CD4-positive, alpha-beta T cell treated with Interleukin-17A for 4 hours (primary cell): ENCODE measurements at places on chromosomes 12 and 14.

DNA sequence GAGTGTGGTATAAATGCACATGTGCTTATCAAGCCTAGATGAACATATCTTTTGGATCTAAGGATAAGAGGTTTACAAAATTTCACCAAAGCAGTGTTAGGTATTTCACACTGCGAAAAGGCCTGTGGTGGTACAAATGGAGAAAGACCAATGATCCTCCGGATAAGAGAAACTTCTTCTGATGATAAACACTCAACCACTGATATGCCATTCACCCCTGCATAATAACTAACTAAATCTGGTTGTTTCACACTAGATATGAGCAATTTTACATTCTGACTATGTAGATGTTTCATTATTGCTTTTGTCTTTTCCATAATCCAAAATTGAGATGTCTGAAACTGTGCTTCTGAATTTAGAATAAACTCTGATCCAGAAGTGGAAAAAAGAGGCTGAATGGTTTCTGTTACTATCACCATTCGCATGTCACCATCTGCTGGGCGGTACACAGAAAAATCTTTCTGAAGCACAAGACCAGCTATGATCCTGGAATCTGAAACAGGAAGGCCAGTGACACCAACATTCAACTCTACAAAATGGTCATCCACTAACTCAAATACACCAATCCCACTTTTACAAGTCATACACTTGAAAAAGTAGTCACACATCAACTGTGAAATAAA is 1.3 kb downstream of the BBS10 start:
- peak; percentile 4 for DNase-seq

DNA sequence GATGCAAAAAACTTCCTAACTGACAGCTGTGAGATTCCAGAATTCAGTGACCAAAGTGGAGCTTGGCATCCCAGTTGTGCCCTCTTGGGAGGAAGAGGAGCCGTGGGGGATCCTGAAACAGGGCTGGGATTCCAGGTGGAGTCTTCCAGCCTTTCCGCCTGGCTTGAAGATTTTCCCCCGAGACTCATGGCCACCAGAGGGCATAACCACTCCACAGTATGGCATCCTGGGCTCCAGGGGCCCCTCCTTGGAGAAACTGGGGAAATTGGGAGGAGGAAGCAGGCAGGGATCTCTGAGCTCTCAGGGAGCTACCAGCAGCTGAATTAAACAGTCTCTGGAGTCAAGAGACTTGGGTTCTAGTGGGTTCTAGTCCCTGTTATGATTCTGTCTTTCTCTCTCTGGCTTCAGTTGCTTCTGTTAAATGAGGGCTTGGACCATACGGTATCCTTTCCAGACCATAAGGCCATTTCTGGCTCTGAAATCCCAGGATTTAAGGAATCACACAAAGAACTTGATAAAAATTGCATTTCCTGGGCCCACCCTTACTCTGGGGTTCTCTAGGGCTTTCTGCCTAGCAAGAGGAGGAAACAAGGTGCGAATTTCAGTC is 2.6 kb upstream of the TAMALIN start:
- DNase-seq: peak; percentile 52

- DNase-seq: no peak
Observed at GRCh38 chr12:92039046-92039445, 106.6 kb downstream of the BTG1 start.

GRCh38 chr12:2963760-2964292 is 4.6 kb downstream of the TEAD4 start:
- no peak for DNase-seq

GRCh38 chr14:21202463-21203358 is 46.8 kb upstream of the OR5AU1 start:
- no peak for DNase-seq

GRCh38 chr14:101292448-101292847 is 268.8 kb upstream of the DIO3 start:
- DNase-seq: no peak

DNA sequence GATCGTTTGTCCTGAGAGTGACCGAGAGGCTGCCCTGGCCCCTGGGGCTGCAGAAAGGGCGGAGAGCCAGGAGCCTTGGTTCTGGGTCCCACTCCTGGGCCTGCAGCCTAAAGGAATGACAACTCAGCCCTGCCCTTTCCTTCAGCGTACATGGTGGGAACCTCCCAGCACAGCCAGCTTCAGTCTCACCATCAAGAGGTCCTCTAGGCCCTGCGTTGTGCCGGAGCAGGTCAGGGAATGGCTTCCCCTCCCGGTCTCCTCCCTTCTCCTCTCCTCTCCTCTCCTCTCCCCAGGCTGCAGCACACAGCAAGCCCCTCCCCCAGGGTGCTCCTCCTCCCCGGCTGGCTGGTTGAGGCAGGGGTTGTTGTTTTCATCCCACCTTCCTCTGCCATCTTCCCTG is 44.6 kb upstream of the TUNAR start:
- DNase-seq: no peak

DNA sequence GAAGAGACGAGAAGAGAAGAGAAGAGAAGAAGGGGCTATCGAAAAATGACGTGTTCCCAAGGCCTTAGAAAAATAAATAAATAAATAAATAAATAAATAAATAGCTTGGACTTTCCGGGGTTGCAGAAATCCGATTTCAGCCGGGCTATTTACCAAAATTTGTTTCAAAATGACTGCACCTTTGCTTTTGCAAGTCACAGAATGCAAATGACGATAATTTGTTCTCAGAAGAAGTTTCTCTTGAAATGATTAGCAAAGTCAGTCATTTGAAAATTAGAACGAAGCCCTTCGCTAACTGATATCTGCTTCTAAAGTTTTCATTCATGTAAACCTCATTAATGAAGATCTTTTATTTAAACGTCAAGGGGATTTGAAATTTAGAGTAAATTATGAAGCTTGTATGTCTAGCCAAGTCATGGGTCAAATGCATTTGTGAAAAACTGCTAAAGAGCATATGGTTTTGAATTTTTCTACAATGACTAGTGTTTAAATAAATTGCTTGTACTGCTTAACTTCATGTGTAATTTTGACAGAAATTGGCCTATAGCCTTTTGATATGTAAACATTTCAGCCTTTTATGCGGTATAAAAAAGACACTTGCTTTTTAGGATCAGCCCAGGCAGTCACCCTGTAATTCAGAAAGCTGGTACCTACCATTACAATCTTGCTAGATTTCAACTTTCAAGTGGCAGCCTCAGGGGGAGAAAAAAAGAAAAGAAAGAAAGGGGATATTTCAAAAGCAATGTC is 4.6 kb upstream of the GSC start:
- no peak for DNase-seq

- DNase-seq: no peak
Observed at GRCh38 chr12:12880537-12880936, 10.8 kb upstream of the GPRC5A start.

DNA sequence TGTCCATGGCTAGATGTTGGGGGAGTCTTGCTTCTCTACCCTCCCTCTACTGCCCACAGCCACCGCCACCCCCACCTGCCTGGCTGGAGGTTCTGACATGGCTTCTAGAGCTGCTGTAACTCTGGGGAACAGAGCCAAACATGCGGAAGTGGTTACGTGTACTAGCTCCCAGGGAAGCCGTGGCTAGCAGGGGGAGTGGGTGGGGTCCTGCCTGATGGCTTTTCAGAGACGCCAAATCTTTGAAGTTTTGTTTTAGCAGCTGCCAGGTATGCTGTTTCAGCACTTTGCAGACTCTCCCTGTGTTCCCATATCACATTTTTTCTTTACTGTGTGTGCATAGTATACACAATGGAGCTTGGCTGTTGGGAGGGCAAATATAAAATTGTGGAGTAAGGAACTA is 150.3 kb downstream of the TGFB3 start:
- DNase-seq: peak; percentile 63

GRCh38 chr12:107545737-107546353 is 139.8 kb upstream of the PWP1 start:
- DNase-seq: no peak

DNA sequence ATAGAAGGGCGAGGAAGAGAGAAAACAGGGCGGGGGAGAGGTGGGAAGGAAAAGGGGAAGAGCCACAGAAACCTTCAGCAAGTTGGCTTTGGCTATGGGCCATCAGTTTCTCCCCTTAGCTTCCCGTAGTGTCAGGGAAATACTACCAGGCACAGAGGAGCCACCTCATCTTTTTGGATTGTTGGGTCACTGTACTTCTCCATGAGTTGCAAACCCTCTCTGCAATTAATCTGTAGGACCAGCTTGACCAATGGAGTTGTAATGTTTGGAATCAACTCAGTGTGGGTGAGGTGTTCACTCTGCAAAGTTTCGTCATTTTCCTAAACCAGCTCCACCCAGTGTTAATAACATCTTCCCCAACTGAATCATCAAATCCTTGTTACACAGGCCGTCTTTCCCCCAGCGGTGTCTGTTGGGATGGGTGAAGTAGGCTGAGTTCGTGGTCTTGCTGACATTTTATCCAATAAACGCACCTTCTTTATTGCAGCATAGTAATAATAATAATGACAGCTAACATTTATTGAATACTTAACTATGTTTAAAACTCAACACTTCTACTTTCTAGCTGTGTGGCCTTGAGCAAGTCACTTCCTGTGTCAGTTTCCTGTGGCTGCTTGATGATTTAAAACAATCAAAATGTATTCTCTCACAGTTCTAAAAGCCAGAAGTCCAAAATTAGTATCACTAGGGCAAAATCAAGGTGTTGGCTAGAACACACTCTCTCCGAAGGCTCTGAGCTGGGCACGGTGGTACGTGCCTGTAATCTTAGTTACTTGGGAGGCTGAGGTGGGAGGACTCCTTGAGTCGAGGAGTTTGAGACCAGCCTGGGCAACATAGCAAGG is 8.1 kb upstream of the GLTP start:
- DNase-seq: peak; percentile 39

DNA sequence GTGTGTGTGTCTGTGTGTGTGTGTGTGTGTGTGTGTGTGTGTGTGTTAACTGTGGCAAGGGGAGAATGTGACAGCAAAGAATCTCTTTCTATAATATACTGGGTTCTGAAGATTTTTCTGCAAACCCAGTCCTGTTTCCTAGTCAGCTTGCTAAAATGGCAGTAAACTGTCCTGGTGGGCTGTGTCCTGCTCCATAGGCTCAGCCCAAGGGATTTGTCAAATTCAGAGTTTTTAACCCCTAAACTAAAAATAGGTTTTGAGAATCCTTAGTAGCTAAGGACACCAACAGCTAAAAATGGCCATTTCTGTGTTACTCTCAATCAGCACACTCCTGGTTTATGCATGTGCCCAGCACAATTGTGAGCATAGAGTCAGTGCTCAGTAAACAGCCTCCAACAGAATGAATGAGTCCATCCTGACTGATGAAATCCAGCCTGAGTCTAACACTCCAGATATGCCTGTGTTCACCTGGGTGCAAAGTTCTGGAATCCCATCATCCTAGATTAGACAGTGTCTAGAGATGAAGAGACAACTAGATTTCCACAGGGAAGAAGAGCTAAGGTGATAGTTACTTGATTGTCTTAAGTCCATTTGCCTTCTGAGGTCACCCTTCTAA is 192.6 kb downstream of the TTC6 start:
- DNase-seq: no peak

GRCh38 chr14:27389402-27389801 is 791.6 kb upstream of the NOVA1 start:
- no peak for DNase-seq

DNA sequence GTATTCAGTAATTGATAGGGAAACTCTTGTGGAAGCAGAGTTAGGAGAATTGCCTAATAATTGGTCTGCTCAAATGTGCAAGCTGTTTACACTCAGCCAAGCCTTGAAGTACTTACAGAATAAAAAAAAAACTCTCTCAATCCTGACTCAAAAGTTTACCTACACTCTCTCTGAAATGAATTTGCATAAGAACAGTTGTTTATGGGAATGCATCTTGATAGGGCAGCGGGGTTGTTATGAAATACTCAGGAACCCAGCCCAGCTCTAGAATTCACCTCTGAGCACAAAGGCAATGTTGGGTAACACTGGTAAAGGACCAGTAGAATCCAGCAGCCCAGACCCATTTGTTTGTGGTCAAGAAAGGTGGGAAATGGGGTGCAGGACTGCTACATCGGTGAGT is 267.0 kb downstream of the CPNE8 start:
- DNase-seq: no peak

GRCh38 chr12:114680604-114681069 is 3.3 kb downstream of the TBX3 start:
- no peak for DNase-seq

DNA sequence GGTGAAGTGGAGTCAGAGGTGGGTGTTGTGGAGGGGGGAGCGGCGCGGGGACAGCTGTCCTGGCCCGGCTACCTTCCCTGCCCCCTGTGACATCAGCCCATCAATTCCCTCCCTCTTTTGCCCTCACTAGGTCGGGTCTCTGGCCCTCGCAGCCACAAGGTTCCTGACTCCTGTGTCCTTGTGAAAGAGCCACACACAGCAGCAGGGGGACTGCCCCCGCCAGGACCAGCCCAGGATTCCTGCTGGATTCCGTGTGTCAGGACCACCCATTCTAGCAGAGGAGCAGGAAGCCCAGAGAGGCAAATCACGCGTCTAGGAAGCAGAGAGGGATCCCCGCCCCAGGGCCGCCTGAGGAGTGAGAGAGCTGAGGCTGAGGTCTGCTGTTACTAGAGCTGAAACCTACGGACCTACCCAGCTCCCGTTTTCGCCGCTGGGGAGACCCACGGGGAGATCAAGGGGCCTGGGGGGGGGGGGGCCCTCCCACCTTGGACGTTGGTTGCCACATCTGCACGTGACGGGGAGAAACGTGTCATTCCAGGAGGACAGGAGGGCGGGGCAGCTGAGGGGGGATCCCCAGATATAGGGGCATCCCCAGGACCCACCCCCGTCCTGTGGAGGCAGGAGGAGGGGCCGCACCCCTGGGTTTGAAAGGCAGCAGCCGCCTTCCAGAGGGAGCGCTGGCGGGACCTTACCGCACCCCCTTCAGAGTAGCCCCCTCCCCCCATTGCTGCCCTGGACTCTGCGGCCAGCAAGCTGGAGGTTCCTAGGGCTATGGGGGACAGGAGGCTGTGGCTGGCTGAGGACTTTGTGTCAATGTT is 12.5 kb upstream of the INF2 start:
- no peak for DNase-seq

- DNase-seq: no peak
Observed at GRCh38 chr12:13152281-13152680, 44.2 kb upstream of the EMP1 start.

DNA sequence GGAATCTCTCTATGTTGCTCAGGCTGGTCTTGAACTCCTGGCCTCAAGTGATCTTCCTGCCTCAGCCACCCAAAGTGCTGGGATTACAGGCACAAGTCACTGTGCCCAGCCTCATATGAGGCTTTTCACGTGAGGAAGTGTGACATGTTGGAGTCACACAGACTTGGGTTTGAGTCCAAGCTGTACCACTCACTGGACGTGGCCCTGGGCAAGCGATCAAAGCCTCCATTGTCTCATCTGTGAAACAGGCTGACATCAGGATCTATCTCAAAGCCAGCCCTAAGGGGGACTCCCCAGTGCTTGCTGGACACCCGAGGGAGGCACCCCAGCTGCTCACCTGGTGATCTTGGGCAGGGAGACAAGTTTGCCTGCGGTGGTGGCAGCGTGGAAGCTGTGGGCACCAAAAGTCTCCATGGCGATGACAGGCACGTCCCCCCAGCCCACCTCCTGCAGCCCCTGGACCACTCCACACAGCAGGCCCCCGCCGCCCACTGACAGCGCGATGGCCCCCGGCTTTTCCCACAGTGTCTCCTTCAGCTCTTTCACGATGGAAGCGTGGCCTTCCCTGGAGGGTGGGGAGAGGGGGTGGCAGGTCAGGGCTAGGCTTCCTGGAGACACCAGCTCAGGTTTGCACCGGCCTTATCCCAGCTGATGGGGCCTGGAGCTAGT is 6.7 kb downstream of the SDS start:
- no peak for DNase-seq

- no peak for DNase-seq
Observed at GRCh38 chr14:101224356-101225156, 321.0 kb upstream of the RTL1 start.
